Left ventricle myocardium inferior (tissue), 1 donor: ENCODE measurements at places on chromosomes 2 and 18.

GRCh38 chr2:166042356-166042755 lies 85.5 kb downstream of the SCN1A start:
- no peak for DNase-seq

GRCh38 chr18:74310411-74310810 lies 5.2 kb upstream of the C18orf63 start:
- DNase-seq = no peak

- no peak for DNase-seq
Observed at GRCh38 chr2:170856066-170856465, 39.4 kb downstream of the GAD1 start.

DNA sequence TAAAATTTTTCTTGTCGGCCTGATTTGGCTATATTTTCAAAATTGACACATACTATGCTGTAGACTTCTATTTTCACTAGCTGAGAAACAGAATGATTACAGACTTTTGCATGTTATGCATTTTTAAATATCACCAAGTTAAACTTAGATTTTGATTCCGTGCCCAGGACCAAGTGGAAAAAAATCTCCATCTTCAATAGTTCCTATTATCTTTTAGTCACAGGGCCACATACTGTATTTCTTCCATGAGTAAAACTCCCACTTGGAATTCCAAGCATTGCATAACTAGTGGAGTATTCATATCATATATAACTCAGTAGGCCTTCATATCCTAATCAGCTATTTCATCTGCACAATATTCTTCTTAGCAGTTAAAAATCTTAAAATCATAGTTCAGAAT lies 470.9 kb downstream of the ARHGAP15 start:
- no peak for DNase-seq

- DNase-seq = no peak
Observed at GRCh38 chr18:63378919-63379638, 12.1 kb upstream of the KDSR start.

- DNase-seq = peak; percentile 73
Observed at GRCh38 chr18:26549263-26550094, 1.1 kb upstream of the KCTD1 start.

- DNase-seq = no peak
Observed at GRCh38 chr2:3868012-3868805, 164.8 kb downstream of the DCDC2C start.

GRCh38 chr2:68292108-68292710 lies 27.5 kb downstream of the CNRIP1 start:
- DNase-seq = no peak

GRCh38 chr2:132609101-132609890 lies 60.7 kb downstream of the LYPD1 start:
- DNase-seq = no peak

- DNase-seq = no peak
Observed at GRCh38 chr2:108625186-108625827, 91.0 kb downstream of the LIMS1 start.

- DNase-seq = peak; percentile 29
Observed at GRCh38 chr2:175004730-175004979, 526 bp downstream of the CHN1 start.

GRCh38 chr2:11932962-11933361 lies 186.5 kb downstream of the LPIN1 start:
- DNase-seq = no peak

GRCh38 chr18:24208270-24209035 lies 69.6 kb downstream of the CABYR start:
- no peak for DNase-seq

DNA sequence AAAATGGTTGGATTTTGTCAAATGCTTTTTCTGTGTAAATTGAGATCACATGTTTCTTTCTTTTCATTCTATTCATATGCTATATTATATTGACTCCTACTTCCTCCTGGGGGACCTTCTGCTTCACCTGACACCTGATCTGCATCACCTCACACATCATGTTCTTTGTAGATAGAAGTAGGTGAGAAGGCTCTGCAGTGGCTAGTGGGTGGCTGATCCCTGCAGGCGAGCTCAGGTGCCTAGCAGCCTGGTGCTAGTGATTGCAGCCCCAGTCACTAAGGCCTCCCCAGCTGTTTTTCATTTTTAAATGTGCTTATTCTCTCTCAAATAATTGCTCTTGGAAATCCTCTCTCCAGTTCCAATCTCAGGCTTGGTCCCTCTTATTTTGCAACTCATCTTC lies 33.6 kb downstream of the MC4R start:
- no peak for DNase-seq

GRCh38 chr2:188046437-188046836 lies 245.2 kb upstream of the GULP1 start:
- DNase-seq = no peak

- no peak for DNase-seq
Observed at GRCh38 chr2:167833294-167833693, 414.1 kb downstream of the STK39 start.

DNA sequence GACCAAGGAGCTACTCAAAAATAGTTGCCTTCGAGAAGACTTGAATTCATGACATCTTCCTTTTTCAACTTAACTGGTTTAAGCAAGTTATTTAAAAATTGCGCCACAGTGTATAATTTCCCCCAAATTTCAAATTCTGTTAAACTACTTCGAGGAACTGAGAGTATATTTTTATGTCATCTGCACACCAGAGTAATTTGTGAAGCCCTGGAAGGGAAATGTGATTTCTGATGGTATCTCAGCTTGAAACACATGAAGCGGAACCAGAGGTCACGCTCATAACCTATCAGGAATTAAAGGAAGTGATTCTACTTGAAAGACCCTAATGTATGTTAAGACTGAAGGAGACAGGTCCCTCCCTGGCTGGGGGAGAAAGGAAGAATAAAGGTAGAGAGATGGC lies 33.9 kb upstream of the DARS1 start:
- DNase-seq = no peak

GRCh38 chr2:239147376-239147775 lies 253.4 kb downstream of the HDAC4 start:
- peak; percentile 9 for DNase-seq

DNA sequence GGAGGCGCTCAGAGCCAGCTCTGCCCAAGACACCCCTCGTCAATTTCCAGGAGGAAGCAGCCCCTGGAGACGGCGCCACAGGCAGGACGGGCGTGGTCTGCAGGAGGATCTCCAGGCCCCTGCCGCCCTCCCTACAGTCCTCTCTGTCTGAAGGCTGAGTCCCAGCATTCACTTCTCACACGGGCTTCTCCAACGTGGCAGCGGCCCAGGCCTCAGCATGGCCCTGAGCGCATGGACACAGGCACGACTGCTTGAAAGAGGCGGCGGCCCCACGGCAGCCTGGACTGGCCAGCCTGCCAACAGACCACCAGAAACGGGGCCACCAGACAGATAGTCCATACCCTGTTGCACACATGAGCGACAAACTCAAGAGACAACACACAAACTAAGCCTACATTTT lies 23.3 kb downstream of the SDC1 start:
- no peak for DNase-seq

DNA sequence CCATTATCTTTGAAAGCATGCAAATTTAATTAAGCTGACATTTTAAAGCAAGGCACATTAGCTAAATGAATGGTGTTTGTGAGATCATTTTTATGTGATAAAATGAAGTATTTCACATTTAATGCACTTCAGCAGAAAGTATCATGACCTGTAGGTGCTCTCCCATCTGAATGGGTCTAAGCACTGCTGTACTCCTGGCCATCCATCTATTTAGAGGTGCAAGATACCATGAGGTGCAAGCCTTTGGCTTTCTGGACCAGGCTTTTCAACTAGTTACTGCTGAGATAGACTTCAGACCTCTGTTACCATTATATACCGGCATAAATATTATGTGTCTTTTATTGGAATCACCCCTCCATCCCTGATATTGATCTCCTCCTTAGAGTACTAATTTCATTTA lies 15.6 kb upstream of the LIPG start:
- DNase-seq = no peak

DNA sequence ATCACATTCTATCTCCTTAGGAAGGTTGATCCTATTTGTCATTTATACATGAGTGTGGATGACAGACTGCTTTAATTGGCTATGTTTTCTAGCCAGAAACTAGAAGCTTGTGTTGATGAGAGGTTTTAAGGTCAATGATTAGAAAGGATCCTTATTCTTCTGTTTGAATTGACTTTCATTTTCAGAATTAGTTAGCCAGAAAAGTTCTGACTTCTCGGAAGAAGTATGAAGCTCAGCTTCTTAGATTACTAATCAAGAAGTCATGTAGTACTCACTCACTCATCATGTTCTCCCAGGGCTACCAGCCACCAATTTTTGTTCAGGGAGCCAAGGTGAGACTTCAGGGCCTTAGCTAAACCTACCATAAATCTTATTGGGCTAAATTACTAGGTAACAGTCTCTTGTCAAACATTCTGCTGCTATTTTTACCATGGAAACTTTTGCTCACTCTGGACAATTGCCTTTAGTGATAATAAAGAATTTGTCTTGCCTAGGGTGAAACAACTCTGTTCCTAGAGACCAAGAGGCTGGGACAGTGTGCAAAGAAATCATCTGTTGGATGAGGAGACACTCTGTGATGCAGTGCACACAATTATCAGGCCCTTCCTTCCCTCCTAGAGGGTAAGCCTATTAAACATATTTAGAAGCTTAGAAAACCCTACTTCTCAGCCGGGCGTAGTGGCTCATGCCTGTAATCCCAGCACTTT lies 111.6 kb upstream of the DNMT3A start:
- no peak for DNase-seq

GRCh38 chr18:63137999-63138435 lies 181.6 kb downstream of the BCL2 start:
- no peak for DNase-seq

DNA sequence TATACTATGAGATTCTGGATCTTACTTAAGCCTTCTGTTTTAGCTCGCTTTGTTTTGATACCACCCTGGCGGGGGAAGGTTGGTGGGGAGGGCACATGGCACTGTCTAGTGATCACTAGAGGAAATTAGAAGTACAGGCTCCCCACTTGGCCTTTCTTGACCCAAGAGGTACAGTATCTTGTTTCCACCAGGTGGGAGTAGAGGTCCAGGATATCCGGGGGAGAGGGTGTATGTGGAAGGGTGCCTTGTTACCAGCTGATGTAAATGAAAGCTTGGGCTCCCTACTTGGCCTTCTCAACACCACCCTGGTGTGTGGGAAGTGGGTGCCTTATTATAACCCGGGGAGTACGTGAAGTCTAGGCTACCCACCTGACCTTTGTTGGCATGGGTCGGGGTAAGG lies 7.5 kb downstream of the GALNT1 start:
- no peak for DNase-seq

- DNase-seq = peak; percentile 79
Observed at GRCh38 chr2:105494683-105495425, 96.0 kb upstream of the FHL2 start.

DNA sequence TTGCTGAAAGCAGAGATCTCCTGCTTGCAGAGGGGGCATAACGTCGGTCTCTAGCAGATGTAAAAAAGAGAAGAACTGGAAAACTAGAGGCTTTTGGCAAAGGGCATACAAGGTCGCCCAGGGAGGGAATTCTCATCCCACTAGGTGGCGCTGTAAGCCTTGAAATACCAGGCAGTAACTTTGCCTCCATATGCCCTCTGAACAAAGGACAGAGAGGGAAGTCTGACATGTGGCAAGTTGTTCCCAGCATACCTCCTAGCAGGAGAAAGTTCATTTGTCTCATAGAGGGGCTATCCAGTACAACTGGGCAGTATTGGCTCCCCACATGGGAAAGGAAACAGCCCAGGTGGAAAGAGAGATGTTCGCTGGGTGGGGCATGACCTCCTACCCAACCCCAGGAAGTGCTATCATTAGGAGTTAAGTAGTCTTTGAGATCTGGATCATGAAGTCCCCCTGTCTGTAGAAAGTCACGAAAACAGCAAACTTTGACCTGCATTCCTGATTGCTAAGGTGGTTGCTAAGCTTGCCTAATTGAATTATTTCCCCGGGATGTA lies 39.9 kb downstream of the STK17B start:
- no peak for DNase-seq

- DNase-seq = no peak
Observed at GRCh38 chr18:55387139-55387984, 200.6 kb downstream of the TCF4 start.

GRCh38 chr2:230942920-230943896 lies 18.2 kb upstream of the GPR55 start:
- DNase-seq = no peak

DNA sequence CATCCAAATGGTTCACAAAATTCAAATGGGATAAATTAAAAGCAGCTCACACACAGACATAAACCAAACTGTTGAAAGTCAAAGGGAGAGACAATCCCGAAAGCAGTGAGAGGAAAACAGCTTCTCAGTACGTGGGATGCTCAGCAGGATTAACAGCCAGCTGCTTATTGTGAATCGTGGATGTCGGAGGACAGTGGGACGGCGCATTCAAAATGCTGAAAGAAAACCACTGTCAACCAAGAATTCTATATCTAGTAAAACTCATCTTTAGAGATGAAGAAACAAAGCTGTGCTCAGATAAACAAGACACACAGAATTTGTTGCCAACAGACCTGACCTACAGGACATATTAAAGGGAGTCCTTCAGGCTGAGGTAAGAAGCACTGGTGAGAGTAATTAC lies 102.9 kb downstream of the NFATC1 start:
- no peak for DNase-seq

GRCh38 chr2:157498483-157498882 lies 54.6 kb upstream of the CYTIP start:
- DNase-seq = no peak

DNA sequence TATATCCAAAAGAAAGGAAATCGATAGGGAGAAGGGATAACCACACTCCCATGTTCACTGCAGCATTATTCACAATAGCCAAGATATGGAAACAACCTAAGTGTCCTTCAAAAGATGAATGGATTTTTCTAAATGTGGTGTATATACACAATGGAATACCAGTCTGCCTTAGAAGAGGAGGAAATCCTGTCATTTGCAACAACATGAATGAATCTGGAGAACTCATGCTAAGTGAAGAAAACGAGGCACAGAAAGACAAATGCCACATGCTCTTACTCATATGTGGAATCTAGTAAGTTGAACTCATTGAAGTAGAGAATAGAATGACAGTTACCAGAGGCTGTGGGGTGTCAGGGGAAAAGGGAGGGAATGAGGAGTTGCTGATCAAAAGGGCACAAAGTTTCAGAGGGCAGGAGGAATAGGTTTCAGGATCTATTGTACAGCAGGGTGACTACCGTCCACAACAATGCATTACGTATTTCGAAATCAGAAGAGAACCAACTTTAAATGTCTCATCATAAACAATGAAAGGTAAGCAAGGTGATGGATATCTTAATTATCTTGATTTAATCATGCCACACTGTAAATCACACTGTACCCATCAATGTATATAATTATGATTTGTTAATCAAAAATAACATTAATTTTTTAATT lies 46.1 kb downstream of the SIGLEC15 start:
- no peak for DNase-seq
